ENCODE measurements at places on chromosomes 1 and 21.

- DNase-seq = no peak
These were observed 238 bp upstream of the SCP2 start for GRCh38 chr1:52926864-52927211.

DNA sequence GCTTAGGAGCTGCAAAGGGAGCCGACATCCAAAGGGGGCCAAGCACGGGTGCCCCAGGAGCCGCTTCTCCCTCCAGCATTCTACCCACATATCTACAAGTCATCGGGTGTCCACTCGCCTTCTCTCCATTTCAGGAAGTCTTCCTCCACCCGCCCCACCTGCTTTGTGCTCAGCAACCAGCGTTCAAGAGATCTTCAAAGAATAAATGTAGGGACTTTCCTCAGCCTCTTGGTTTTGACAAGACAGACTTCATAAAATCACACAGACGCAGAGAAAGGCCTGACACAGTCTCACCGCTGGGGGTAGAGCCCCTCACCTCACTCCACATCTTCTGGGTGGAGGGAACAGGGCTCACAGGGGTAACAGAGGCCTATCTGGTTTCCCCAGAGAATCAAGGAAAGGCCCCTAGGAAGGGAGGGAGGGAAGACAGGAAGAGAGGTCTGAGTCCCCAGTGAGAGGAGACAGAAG is 49.5 kb downstream of the SSBP3 start:
- no peak for DNase-seq

GRCh38 chr1:9822897-9823692 is 670 bp downstream of the CLSTN1 start:
- no peak for DNase-seq

DNA sequence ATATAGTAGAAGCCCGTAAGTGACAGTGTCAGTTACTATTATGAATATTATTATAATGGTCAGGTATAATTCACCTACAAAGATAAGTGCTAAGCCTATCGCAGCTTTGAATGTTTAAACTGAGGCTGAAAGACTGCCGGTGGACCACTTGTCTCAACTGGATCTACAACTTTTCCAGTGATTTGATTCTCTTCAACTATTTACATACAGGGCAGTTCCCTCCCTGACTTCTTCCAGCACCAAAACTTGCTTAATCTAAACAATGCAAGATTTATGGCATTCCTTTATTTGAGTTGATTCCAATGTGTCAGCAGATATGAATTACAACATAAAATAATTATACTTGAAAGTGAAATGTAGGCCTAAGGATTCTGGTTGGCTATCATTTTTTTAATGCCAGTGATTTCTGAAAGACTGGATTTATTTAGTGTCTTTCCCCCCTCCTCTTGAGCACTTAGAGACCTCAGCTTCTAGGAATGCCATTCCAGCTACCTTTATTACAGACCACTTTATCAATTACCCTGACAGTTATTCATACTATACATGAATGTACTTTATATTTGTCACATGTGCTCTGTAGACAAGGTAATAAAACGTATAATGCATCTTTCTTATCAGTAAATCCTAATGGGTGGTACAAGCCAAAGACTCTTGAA is 153.3 kb upstream of the C8B start:
- DNase-seq = no peak

DNA sequence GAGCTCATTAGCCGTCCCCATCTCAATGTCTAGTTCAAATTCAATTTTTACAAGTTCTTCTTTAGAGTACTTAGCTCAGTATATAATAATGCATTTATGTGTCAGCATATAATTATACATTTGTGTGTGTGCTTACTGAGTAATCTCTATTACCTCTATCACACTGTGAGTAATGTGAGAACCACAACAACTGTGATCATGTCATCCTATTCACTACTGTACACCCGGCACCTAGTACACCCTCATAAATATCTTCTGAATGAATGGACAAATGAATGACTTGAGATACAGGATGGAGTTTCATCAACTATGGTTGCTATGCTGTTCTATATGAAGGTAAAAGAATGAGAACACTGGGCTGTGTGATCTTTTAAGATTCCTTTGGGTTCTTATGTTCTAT is 124.0 kb downstream of the GPATCH2 start:
- no peak for DNase-seq

- no peak for DNase-seq
These were observed 36.3 kb upstream of the COL6A1 start for GRCh38 chr21:45945066-45945867.

DNA sequence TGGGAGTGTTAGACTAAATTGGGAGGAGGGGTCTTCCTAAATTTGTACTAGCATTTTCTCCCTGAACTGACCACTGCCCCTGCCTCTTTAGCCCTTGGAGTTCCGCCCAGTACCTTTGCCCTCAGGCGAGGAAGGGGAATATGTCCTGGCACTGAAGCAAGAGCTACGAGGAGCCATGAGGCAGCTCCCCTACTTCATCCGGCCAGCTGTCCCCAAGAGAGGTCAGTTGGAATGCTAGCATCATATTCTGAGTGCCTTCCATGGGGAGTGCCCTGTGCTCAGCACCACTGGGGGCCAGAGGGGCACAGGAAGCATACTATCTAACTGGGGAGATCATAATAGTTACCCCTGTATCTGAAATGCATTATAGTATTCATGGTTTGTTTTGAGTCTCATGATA is 10.7 kb downstream of the POLR3GL start:
- DNase-seq = no peak

- no peak for DNase-seq
These were observed 8.2 kb upstream of the TRIM63 start for GRCh38 chr1:26075421-26076144.

- DNase-seq = no peak
These were observed 4.0 kb downstream of the LRRC53 start for GRCh38 chr1:74508449-74508848.

DNA sequence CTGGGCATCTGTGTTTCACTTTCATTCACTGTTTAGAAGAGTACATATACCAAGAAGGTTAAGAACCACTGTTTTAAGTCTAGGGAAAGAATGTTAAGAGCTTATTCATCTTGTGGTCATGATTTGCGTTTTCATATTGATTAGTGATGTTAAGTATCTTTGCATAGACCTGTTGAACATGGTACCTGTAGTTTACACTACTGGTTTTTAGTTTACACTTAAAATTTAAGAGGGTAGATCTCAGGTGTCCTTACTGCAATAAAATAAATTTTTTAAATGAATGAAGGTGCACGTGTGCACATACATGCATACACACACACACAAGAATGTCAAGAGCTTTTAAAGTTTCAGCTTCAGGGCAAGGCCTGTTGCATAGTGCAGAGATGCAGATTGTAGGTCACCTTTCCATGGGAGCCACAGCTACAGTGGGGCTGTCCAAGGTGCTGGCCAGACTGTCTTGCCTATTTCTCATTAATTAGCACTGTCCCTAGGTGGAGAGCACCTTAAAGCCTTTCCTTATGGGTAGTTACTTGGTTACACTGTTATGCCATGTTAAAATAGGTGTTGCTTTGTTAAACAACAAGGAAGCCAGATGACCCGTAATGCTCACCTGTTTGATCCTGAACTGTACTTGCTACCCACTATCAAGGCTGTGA is 543.0 kb upstream of the DAB1 start:
- no peak for DNase-seq

GRCh38 chr1:171913385-171913784 is 72.1 kb downstream of the DNM3 start:
- no peak for DNase-seq

- no peak for DNase-seq
These were observed 32.3 kb downstream of the STPG1 start for GRCh38 chr1:24381256-24381655.

DNA sequence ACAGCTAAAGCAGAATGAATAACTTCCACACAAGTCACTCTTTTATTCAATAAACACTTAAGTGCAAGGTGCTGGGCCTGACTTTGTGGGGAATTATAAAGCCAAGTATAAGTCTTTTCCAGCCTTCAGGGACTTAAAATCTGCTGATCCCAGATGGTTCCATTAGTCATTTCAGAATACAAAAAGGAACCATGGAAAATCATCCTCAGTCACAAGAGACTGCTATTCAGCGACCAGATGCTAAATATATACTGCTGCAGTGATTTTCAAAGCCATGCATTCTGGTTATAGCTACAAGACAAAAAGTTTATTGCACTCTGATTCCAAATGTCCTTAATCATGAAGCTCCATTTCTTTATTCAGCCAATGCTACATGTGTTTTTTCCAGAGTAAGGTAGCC is 25.7 kb downstream of the GLMN start:
- no peak for DNase-seq

DNA sequence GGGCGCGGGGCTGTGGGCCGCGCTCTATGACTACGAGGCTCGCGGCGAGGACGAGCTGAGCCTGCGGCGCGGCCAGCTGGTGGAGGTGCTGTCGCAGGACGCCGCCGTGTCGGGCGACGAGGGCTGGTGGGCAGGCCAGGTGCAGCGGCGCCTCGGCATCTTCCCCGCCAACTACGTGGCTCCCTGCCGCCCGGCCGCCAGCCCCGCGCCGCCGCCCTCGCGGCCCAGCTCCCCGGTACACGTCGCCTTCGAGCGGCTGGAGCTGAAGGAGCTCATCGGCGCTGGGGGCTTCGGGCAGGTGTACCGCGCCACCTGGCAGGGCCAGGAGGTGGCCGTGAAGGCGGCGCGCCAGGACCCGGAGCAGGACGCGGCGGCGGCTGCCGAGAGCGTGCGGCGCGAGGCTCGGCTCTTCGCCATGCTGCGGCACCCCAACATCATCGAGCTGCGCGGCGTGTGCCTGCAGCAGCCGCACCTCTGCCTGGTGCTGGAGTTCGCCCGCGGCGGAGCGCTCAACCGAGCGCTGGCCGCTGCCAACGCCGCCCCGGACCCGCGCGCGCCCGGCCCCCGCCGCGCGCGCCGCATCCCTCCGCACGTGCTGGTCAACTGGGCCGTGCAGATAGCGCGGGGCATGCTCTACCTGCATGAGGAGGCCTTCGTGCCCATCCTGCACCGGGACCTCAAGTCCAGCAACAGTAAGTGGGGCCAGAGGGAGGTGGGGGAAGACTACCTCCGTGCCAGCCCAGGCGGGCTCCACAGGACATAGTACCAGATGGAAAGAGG is 808 bp downstream of the MAP3K21 start:
- DNase-seq = no peak

GRCh38 chr1:156114919-156115513 is 505 bp downstream of the LMNA start:
- DNase-seq = no peak

- no peak for DNase-seq
These were observed 144.9 kb downstream of the TOMM20 start for GRCh38 chr1:234983564-234984238.

GRCh38 chr1:156690675-156691036 is 13.4 kb upstream of the NES start:
- no peak for DNase-seq

DNA sequence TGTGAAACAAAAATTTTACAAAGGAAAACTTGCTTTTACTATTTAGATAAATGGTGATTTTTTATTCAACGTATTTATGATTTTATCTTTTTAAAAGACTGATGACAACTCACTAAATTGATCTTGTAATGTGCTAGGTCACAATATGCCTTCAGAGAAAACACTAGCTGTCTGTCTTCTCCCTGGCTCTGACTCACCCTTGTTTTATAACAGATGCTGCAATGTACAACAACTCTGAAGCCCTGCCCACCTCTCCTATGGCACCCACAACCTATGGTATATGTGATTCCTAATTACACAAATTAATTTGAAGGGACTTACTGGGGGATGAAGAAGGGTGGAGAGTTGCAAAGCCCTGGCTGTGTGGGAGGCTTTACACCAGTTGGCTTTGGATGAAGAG is 24.7 kb upstream of the HSD17B7 start:
- no peak for DNase-seq

GRCh38 chr1:227766015-227766634 is 30.9 kb downstream of the SNAP47 start:
- DNase-seq = no peak

GRCh38 chr1:57633056-57633455 is 209.2 kb upstream of the DAB1 start:
- DNase-seq = no peak

- no peak for DNase-seq
These were observed 17.1 kb upstream of the PRRC2C start for GRCh38 chr1:171468120-171468750.

DNA sequence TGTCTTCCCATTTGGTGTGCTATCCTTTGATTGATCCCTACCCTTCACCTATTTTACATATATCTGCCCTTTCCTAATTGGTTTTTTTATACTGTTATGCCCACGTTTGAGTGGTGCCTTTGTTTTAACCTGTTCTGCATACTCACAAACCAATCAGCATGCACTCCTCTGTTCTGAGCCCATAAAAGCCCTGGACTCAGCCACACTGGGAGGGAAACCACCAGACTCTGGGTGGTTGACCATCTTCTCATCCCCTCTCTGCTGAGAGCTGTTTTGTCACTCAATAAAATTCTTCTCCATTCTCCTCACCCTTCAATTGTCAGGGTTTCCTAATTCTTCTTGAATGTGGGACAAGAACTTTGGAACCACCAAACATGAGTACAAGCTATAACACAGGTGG is 989.8 kb downstream of the ADGRL2 start:
- DNase-seq = no peak

DNA sequence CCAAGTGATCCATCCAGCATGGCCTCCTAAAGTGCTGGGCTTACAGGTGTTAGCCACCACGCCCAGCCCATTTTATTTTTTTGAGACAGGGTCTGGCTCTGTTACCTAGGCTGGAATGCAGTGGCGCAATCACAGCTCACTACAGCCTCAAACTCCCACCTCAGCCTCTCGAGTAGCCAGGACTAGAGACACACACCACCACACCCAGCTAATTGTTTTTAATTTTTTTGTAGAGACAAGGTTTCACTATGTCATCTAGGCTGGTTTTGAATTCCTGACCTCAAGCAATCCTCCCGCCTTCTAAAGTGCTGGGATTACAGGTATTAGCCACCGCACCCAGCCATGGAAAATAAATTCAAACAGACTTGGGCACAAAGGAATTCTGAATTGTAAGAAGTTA is 31.9 kb downstream of the PUM1 start:
- no peak for DNase-seq

GRCh38 chr1:171457412-171457811 is 27.9 kb upstream of the PRRC2C start:
- peak; percentile 32 for DNase-seq

DNA sequence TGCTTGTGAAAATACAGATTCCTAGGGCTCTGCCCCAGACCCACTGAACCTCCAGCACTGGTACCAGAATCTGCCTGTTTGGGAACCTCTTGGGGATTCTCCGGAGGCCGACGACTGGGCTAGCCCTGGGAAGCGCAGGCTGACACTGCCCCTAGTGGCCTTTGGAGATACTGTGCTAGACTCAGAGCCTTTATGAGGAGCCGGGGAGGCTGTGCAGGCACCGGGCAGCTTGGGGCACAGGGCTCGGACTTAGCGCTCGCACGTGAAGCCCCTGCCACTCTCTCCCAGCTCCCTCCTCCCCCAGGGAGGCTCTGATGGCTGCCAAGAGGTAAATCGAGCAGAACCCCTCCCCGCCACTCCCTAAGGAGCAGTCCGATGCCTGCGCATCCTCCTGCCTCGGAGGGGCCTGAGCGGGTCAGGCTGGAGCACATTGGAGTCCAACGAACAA is 144.6 kb upstream of the TNR start:
- no peak for DNase-seq

GRCh38 chr1:92587445-92587844 is 100.7 kb upstream of the GFI1 start:
- DNase-seq = no peak

Data from AG09309 (cell line).